Stimulated activated CD8-positive, alpha-beta memory T cell treated with anti-CD3 and anti-CD28 coated beads, Interleukin-15, amount 100 ng/mL, for 1 hour (primary cell): ENCODE measurements at places on chromosomes 5 and 9.
A peak's percentile ranks its signal among the peaks of the same experiment; 100 is the strongest.

- DNase-seq, result no peak
Measured at GRCh38 chr5:157956271-157956885, 97.4 kb upstream of the CLINT1 start.

DNA sequence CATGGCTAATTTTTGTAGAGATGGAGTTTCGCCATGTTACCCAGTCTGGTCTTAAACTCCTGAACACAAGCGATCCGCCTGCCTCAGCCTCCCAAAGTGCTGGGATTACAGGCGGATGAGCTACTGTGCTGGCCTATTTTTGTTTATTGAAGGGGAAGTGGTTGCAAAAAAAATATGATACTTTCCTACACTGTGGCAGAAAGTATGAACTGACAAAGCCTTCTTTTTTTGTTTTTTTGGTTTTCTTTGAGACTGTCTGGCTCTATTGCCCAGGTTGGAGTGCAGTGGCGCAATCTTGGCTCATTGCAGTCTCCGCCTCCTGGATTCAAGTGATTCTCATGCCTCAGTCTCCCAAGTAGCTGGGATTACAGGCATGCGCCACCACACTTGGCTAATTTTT is 50.9 kb downstream of the OSTF1 start:
- no peak for DNase-seq

- no peak for DNase-seq
Measured at GRCh38 chr5:16744164-16744880, 127.5 kb upstream of the RETREG1 start.

- no peak for DNase-seq
Measured at GRCh38 chr5:132095424-132095972, 21.9 kb downstream of the CSF2 start.

- DNase-seq, result peak; percentile 20
Measured at GRCh38 chr9:71819115-71819739, 50.9 kb upstream of the CEMIP2 start.

DNA sequence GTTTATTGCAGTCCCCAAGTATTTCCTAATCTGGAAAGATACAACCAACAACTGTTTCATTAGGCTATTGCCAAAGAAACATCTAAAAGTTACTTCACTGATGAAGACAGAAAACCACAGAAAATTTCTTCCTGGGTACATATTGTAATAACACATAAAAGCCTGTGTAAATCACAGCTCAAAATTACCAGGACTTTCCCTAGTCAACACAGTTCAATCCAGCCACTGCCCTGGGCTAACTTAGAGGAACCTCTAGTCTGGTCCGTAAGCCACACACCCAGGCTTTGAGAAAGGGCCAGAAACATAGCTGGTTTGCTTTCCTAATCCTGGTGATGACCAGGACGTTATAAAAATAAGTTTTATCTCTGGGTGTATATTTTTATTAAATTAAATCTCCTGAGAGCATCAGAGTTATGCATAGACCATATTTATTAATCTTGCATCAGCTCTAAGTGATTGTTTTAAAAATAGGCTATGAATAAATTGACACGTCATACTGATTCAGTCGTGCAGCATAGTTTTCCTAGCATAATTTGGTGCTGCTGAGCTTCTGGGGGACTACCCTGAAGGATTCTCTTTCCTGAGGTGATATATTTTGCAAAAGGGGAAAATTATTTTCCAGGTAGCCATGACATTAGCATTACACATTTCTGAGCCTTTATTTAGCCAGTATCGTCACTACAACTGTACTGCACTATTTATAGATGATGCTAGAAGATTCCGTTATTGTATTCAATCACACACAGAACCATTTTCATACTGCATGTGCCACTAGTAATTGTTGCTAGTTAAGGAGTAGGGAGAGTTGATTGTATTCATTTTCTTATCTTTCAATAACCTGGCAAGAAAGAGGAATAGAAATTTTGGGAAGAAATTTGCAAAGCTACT is 12.6 kb upstream of the MUSK start:
- no peak for DNase-seq

GRCh38 chr5:38265546-38266179 is 7.3 kb downstream of the EGFLAM start:
- peak; percentile 9 for DNase-seq

GRCh38 chr9:84708400-84708799 is 38.9 kb downstream of the NTRK2 start:
- no peak for DNase-seq
